Renal cortex interstitium (tissue), 15 donors: ENCODE measurements at places on chromosomes 5 and 9.

- DNase-seq = peak; percentile 47
These were observed 148.5 kb downstream of the SGCD start for GRCh38 chr5:156475182-156476157.

DNA sequence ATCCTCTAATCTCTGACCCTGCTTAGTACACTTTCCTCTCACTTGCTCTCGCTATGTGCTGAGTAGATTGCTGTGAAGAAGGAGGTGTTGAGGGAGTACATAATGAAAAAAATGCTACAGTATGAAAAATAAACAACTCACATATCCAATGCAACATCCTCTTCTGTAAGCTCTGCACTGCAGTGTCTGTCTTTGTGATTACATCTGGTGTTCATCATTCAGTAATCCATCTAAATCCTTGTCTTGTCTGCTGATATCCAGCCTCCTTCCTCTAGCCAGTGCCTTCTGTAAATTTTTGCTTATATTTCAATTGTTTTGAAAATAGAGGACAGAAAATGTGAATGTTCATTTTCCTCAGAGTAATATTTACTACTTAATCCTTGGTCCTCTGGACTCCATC lies 57.4 kb upstream of the CDH12 start:
- DNase-seq = no peak

DNA sequence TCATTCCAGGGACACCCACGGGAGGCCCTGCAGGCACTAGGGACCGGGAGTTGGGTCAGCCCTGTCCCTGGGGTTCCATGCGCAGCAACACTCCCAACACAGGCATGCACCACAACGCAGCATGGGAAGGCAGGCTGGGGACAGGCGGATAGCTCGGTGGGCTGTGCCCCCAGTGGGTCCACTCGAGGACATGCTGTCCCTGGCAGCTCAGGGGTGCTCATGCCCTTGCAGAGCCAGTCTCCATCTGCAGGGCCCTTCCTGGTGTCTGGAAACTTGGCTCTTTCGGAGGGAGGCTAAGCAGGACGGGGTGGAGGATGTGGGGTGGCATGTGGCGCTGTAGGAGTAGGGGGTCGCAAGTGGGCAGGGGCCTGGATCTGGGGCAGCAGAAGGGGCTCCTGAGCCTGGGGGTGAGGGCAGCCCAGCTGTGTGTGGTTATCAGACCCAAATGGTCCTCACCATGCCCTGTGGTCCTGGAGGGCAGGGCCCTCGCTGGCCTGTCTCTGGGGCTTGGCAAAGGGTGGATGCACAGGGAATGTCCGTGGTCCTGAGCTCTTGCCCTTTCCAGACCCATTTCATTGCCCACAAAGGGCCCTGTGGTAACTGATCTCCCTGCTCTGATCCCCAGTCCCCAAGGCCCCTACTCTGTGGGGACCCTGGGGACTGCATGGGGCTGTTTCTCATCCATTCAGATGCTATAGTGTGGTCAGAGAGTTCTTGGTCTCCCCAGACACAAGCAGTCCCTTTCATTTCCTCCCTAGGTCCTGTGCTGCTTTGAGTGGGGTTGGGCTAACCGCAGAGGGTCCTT lies 90.3 kb upstream of the PHYKPL start:
- DNase-seq = no peak

DNA sequence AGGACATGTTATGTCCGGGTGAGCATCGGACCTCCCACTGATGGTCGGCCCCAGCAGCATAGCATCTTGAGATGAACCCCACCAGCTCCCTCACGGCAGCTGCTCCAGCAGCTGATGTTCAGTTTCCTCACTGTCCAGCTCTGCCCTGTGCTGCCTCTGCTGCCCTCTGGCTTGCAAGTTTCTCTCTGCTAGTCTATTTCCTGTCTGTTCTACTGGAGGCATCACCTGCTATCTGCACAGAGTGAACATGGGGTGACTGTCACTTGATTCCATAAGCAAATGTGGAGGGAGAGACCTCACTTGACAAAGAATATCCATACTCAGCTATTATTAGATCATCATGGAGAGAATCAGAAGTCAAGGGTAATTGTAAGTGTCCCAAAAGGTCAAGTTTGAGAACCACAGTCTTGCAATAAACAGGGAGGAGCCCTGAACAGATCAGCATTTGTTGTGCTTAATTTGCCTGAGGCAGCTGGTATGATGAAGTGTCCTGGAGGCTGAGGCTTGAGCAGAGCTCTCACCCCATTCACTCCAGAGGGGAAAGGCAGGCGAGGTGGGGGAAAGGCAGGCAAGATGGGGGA lies 702.8 kb downstream of the SEMA5A start:
- DNase-seq = no peak

DNA sequence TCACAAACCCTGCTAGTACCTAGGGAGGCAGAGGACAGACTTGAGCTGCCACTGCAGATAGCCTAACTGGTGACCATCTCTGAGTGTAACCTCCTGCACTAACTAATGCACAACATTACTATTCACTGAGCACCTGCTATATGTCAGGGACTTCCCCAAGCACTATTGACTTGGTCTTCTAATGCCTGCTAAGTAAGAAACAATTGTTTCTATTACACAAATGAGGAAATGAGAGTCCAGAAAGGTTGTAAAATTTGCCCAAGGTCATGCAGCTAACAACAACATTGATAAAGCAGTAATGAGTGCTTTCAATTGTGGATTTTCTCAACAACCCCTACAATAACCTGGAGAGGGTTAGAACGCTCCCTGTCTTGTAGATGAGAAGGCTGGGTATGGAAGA lies 183.7 kb downstream of the ZNF462 start:
- DNase-seq = no peak

GRCh38 chr9:132986640-132987620 lies 8.4 kb downstream of the GFI1B start:
- no peak for DNase-seq

- DNase-seq = no peak
These were observed 33.4 kb downstream of the SEMA5A start for GRCh38 chr5:9512457-9512856.

- no peak for DNase-seq
These were observed 29.8 kb downstream of the UGCG start for GRCh38 chr9:111926421-111926875.

GRCh38 chr9:33051144-33051543 lies 25.3 kb downstream of the SMU1 start:
- DNase-seq = no peak

GRCh38 chr5:137342764-137343163 lies 156.4 kb downstream of the SPOCK1 start:
- no peak for DNase-seq

GRCh38 chr9:94758880-94759279 lies 32.4 kb downstream of the AOPEP start:
- DNase-seq = no peak

DNA sequence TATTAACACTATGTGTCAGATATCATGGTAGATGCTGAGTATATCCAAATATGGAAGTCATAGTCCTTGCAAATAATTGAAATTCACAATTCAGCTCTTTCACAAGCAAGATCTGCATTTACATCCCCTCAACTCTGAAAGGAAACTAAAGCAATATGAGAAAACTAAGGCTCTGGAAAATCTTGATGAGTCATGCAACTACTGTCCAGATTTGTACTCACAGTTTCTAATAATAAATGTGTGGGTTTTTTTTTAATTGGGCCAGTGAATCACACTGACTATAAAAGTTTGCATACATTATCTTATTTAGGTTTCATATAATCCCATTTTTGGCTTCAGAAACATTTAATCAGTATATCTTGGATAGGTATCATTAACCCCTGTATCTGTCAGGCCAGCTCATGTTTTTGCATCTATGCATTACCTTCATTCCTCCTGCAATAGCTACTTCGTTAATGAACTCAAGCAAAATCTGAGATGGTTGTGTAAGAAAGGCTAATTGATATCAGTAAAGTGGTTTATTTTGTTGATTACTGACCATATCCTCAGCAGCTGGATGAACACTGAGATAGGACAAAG lies 58.7 kb upstream of the PRR16 start:
- DNase-seq = no peak

DNA sequence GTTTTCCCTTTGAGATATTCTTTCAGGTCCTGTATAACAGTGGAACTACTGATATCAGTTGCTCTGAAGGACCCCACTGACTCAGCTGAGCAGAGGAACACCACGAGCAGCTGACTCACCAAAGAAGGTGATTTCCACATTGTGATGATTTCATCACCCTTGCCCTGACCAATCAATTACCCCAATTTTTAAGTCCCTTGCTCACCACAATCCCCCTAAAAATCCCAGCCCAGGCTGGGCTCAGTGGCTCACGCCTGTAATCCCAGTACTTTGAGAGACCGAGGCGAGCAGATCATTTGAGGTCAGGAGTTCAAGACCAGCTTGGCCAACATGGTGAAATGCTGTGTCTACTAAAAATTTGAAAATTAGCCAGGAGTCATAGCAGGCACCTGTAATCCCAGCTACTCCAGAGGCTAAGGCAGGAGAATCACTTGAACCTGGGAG lies 125.3 kb upstream of the ABCA1 start:
- DNase-seq = no peak

GRCh38 chr5:66810848-66811261 lies 214.7 kb downstream of the MAST4 start:
- no peak for DNase-seq

DNA sequence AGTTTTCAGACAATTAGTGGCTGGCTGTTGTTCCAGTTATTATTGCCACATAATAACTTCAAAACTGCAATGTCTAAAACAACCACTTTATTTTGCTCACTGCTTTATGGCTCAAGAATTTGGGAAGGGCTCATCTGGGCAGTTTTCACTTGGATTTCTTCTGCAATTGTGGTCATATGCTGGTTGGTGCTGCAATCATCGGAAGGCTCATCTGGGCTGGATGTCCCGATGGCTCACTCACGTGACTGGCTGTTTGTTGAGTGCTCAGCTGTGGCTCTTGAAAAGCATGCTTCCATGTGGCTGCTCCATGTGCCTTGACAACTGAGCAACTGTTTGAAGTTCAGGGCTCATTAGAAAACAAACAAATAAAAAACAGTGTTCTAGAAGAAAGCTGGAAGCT lies 1032.5 kb downstream of the DTWD2 start:
- DNase-seq = no peak

GRCh38 chr5:13278148-13278547 lies 666.3 kb downstream of the DNAH5 start:
- DNase-seq = no peak

GRCh38 chr5:79731775-79732174 lies 42.1 kb downstream of the CMYA5 start:
- DNase-seq = no peak

DNA sequence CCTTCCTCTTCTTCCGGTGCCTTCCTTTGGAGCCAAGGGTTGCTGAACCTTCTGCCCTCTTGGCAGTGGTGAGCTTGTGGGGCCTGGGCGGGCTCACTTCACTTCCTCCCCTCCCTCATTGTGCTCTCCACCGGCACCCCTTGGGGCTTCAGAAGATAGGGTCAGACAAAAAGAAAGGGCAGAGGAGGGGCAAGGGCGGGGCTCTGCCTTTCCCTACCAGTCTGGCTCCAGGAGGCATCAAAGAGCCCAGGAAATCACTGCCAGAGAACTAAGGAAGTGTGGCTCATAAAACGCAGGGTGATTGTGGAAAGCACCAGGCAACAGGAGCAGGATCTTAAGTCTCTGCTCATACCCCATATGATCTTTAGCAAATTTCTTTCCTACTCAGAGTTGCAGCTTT lies 34.8 kb downstream of the ACOT12 start:
- no peak for DNase-seq

- DNase-seq = no peak
These were observed 168.5 kb downstream of the RAB3C start for GRCh38 chr5:58751222-58751837.

GRCh38 chr5:73901043-73901442 lies 275.0 kb downstream of the ARHGEF28 start:
- DNase-seq = no peak

- no peak for DNase-seq
These were observed 387.0 kb upstream of the DMAC1 start for GRCh38 chr9:8186560-8186959.

GRCh38 chr5:107121793-107122519 lies 548.8 kb downstream of the EFNA5 start:
- DNase-seq = no peak

DNA sequence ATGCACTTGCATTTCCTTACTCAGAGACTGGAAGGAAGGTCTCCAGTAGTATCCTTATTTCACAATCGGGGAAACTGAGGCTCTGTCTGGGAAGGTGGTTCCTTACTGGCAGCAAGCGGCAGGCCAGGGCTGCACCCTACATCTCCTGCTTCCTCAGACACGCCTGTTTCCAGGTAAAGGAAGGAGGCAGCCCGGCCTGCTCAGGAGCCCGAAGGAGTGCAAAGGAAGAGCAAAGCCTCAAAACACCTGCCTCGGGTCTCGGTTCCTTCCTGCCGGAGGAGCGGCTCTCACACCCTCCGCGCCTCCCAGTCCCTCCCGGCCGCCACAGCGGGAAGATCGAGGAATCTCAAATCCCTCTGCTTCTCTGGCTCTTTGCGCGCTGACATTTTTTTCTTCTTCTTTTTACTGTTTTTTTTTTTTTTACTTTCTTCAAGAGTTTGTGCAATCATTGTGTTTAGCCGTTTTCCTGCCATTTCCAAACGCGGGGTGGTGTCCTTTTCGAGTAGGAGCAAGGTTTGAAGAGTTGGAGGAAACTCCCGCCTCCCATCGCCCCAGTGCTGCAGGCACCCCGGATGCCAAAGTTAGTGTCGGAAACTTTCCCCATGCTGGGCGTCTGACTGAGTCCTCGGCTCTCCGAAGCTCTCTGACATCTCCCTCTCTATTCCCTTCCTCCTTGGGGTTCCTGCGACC lies 1.0 kb downstream of the GGTA1 start:
- DNase-seq = no peak

DNA sequence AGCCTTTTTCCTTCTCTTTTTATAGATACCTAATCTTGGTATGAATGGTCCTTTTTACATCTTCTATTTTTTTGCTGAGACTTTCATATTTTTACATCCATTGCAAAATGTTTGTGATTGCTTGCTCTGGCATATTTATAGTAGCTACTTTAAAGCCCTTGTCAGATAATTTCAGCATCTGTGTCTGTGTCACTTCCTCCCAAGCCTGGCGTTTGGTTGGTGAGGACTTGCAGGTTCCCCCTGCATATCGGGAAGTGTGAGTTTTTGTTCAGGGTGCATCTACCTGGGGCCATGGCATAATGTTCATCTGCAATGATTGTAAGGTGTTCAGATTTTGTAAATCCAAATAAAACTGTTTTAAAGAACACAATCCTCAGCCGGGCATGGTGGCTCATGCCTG lies 8.9 kb downstream of the FBXW5 start:
- DNase-seq = no peak

DNA sequence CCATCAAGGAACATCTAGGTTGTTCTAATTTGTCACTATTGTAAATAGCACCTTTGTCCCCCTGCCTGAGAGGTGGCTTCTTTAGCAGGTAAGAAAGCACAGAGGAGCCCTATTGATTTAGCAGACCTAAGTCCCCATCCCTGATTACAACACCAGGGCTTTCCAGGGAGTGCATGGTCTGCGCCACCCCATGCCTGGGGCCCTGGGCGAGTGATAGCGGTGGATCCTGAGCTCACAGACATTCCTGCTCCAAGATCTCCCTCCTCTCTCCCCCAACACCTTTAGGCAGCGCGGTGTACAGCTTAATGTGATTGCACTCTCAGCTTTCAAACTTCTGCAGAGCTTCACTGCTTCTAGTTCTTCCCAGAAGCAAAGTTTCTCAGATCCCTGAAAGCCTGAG lies 67.4 kb upstream of the WWC1 start:
- DNase-seq = no peak

- no peak for DNase-seq
These were observed 98.8 kb upstream of the BASP1 start for GRCh38 chr5:17118631-17119030.
